ENCODE measurements at places on chromosomes 12 and 14.

DNA sequence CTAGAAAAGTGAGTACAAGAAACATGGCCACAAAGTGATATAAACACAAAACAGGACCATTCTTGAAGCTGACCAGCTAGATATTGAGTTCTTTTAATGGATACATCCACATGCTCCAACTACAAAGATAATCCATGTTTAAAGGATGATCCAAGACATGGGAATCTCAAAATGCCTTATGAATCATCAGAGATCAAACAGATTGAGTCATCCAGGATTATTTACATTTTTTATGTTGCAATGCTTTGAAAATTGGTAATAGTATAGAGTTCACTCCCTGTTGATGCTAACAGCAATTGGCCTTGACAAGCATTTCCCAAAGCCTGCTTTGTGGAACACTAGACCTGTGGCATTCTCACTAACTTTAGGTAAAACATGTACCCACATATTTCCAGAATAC, 293.0 kb upstream of the TBX3 start:
- DNase-seq: peak; percentile 88

- peak; percentile 62 for DNase-seq
Measured at GRCh38 chr12:6041891-6042290, 82.6 kb downstream of the VWF start.

GRCh38 chr14:36910578-36910977, 248.9 kb downstream of the PAX9 start:
- no peak for DNase-seq

- peak; percentile 97 for DNase-seq
Measured at GRCh38 chr12:105226219-105226618, 9.8 kb downstream of the APPL2 start.

DNA sequence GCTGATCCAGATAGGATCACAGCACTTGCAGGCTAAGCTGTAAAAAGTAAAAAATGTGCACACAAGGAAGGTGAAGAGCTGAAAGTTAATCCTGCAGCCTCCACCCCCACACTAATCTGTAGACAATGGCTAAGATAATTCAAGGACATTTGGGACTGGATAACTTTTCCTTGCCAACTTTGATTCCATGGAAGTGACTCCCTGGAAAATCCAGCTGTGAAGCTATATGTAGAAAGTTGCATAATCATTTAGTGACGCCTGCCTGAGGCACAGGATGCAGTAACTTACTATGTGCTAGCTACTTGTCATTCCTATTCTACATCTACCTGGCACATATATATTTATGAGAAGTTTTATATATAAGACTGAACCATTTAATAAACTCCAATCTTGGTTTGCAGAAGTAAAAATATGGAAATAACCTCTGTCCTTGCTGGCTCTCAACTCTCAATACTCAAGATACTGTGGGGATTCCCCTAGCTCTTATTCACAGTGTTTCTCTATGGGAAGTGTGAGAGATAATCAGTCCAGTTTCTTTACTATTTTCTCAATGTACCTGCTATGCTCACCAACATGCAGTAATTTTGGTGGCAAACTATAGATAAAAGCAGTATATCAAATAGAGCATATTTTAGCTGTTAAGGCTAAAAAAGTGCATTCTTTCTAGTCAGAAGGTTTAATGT, 14.8 kb downstream of the LDHB start:
- DNase-seq: peak; percentile 31

DNA sequence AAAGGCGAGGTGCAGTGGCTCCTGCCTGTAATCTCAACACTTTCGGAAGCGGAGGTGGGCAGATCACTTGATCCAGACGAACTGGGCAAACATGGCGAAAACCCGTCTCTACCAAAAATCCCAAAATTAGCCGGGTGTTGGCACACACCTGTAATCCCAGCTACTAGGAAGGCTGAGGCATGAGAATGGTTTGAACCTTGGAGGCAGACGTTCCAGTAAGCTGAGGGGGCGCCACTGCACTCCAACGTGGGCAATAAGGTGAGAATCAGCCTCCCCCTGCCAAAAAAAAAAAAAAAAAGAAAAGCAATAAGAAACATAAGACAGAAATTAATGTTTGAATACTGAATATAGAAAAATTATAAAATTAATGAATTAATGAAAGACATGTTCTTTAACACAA, 928.7 kb downstream of the LRFN5 start:
- DNase-seq: no peak

DNA sequence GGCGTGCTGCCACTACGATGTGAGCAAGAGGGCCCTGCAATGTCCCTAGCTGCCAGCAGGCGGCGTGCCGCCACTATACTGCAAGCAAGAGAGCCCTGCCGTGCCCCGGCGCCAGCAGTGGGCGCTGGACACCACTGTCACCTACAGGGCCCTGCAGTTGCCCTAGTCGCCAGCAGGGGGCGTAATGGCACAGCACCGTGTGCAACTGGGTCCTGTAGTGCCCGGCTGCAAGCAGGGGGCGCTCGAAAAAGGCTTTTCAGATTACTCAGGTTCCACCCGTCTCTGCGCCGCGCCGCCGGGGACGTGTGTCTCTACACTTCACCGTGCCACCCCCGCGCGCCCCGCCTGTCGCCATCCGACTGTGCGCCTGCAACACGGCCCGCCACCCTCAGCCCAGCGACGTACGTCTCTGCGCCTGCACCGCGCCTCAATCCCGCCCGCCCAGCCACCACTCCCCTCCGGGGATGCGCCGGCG, 1356.9 kb downstream of the TMEM121 start:
- DNase-seq: no peak

- DNase-seq: no peak
Measured at GRCh38 chr14:61471297-61472005, 150.1 kb downstream of the PRKCH start.

- DNase-seq: peak; percentile 37
Measured at GRCh38 chr12:14716848-14717444, 20.5 kb upstream of the GUCY2C start.
